SJSA1 (cell line): ENCODE measurements at places on chromosomes 16 and 17. TPM values are rescaled to one million over a fixed set of nuclear protein-coding genes. Genes with fewer than 3 reads are reported as not detected.

DNA sequence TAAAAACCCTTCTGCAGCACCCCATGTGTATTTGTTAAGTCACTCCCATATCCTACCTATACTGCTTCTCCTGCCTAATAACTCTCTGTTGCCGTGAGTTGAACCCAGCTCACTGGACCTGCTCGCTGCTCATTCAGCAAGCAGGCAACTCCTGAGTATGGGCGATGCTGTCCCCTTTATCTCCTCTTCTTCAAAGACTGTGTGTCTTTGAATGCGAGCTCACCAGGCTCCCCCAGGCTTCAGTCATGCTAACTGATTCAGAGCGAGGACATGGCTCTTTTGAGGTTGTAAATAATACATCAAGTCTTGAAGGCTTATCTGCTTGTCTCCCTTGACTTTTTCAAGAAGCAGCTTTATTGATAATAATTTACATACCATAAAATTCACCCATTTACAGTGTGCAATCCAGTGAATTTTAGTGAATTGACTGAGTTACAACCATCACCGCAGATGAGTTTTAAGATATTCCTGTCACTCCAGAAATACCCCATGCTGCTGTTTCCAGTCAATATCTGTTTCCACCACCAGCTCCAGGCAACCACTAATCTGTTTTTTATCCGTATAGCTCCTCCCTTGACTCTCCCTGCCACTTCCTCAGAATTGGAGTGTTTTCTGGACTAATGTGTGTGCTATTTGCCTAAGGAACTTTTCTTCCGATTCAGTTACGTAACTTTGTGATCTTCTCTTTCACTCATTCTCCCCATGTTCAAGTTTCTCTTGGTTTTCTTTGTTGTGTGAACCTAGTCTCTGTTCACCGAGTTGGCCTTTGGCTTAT, 132.2 kb downstream of the SPECC1 start:
- H3K4me3 ChIP-seq, result no peak overlapping the region
- H3K36me3 ChIP-seq, result no peaks in the 10 kb centered on the region
- H3K4me1 ChIP-seq, result no peaks in the 10 kb centered on the region
- no peak for DNase-seq
- H3K27ac ChIP-seq, result no peak overlapping the region

DNA sequence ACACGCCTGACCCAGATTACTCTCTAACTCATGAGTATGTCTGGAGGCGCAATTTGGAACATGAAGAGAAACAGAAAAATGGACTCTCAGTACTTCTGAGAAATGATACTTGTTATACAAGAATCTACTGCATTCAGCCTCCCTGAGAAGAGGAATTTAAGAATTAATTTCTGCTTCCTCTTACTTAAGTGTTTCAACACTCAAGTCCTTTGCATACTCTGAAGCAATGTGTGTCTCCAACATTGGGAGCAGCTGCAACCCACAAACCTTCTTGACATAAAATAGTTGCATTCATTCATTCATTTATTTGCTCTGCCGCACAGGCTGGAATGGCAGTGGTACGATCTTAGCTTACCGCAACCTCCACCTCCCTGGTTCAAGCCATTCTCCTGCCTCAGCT, 199.8 kb downstream of the NPIPA7 start:
- no peaks in the 10 kb centered on the region for H3K4me1 ChIP-seq
- H3K27ac ChIP-seq, result no peak overlapping the region
- no peaks in the 10 kb centered on the region for H3K27me3 ChIP-seq
- H3K36me3 ChIP-seq, result no peaks in the 10 kb centered on the region

DNA sequence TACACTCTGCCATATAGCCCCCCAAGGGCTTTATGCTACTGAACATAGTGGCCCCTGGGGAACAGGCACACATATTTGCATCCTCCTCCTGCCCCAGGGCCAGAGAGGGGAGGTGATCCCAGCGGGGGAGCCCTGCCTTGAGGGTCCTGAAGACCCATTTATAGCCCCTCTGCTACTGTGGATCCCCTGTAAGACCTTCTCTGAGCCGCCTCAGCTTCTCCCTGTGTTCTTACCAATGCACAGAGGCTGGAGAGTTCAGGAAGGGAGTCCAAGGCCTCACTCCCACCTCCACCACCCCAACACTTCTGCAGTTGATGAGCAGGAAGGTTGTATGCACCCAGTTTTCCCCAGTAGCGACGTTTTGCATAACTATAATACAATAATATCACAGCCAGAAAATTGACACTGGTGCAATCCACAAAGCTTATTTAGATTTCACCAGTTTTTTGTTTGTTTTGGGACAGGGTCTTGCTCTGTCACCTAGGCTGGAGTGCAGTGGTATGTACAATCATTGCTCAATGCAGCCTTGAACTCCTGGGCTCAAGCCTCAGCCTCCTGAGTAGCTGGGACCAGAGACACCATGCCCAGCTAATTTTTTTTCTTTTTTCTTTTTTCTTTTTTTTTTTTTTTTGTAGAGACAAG, 1.3 kb upstream of the FAM83G start:
- no peak overlapping the region for H3K27ac ChIP-seq
- H3K4me3 ChIP-seq, result no peak overlapping the region
- H3K36me3 ChIP-seq, result peaks cover 18% of the 10 kb centered on the region
- H3K27me3 ChIP-seq, result no peaks in the 10 kb centered on the region

- no peaks in the 10 kb centered on the region for H3K27me3 ChIP-seq
- peaks cover 47% of the 10 kb centered on the region for H3K36me3 ChIP-seq
- peaks cover 23% of the 10 kb centered on the region for H3K4me1 ChIP-seq
- no peak overlapping the region for H3K27ac ChIP-seq
Observed at GRCh38 chr17:4232168-4232813, 31.5 kb downstream of the ANKFY1 start.

GRCh38 chr16:8720967-8721308, 46.5 kb downstream of the ABAT start:
- H3K27ac ChIP-seq, result no peak overlapping the region
- H3K36me3 ChIP-seq, result no peaks in the 10 kb centered on the region

GRCh38 chr17:82603981-82604448, 44.2 kb downstream of the WDR45B start:
- H3K4me3 ChIP-seq, result no peak overlapping the region
- DNase-seq, result no peak
- peaks cover 6% of the 10 kb centered on the region for H3K4me1 ChIP-seq

- no peak overlapping the region for H3K27ac ChIP-seq
- no peaks in the 10 kb centered on the region for H3K27me3 ChIP-seq
- DNase-seq, result no peak
- no peak overlapping the region for H3K4me3 ChIP-seq
Observed at GRCh38 chr17:63249256-63250004, 196.7 kb downstream of the CYB561 start.

The PHB1 gene
- 275 and 280 TPM in 2 replicates for total RNA-seq

The SLC52A1 gene
- total RNA-seq, result not detected in 2 replicates

- no peak for DNase-seq
- H3K27me3 ChIP-seq, result no peaks in the 10 kb centered on the region
- no peak overlapping the region for H3K27ac ChIP-seq
- no peak overlapping the region for H3K4me3 ChIP-seq
- H3K4me1 ChIP-seq, result no peaks in the 10 kb centered on the region
Observed at GRCh38 chr16:64545768-64546167, 576.1 kb downstream of the CDH11 start.

DNA sequence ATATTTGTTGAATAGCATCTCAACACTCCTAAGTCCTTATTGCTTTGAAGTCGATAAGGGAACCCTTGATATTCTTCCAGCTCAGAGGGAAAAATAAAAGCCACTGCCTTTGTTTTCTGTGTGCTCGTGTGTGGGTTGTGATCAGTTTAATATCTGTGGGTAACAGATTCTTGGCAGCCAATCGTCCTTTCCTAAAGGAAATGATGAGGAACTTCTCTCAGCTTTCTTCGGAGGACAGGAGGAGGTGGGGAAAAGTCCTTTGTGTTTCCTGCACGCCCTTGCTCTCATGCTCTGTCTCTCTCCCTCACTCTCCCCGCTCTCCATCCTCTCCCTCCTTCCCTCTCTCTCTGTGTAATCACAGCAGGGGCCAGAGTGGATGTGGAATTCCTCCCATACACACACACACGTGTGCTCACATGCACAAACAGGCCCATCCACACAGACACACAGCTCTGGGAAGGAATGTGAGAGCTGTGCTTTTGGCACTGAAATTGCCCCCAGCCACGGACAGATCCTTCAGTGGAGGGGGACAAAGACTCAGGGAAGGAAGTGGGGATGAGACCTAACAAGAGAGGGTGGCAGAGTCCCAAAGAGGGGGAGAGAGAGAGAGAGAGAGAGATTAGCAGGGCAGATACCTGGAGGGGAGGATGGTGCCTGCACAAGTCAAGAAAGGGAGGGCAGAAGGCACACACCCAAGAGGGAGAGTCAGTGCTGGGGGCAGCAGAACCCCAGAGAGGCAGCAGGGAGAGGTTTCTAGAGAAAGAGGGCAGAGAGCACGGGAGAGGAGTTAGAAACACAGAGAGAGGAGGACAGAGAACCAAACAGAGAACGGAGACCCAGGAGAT, 83.5 kb upstream of the PLCG2 start:
- peaks cover 64% of the 10 kb centered on the region for H3K4me1 ChIP-seq

The CLEC3A gene
- not detected in 2 replicates for total RNA-seq

DNA sequence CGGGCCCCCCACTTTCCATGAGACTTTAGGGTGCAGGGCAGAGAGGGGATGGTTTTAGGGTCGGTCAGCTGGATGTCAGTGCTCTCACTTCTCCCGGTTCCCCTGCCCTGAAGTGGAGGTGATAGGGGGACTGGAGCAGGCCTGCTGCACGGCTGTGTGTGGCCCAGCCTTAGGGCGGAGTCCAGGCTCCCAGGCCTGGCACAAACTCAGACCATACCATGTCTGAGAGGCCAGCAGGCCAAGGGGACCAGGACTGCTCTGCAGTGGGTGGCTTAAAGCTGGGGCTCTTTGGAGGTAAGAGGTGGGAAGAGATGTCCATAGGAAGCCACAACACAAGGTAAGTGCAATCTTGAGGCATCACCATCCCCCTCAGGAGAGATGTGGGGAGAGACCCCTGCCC, 8.3 kb downstream of the TFAP4 start:
- H3K4me1 ChIP-seq, result peaks cover 21% of the 10 kb centered on the region
- H3K4me3 ChIP-seq, result no peak overlapping the region
- H3K27me3 ChIP-seq, result no peaks in the 10 kb centered on the region
- peaks cover 13% of the 10 kb centered on the region for H3K36me3 ChIP-seq

The KIF2B gene
- total RNA-seq, result not detected in 2 replicates

DNA sequence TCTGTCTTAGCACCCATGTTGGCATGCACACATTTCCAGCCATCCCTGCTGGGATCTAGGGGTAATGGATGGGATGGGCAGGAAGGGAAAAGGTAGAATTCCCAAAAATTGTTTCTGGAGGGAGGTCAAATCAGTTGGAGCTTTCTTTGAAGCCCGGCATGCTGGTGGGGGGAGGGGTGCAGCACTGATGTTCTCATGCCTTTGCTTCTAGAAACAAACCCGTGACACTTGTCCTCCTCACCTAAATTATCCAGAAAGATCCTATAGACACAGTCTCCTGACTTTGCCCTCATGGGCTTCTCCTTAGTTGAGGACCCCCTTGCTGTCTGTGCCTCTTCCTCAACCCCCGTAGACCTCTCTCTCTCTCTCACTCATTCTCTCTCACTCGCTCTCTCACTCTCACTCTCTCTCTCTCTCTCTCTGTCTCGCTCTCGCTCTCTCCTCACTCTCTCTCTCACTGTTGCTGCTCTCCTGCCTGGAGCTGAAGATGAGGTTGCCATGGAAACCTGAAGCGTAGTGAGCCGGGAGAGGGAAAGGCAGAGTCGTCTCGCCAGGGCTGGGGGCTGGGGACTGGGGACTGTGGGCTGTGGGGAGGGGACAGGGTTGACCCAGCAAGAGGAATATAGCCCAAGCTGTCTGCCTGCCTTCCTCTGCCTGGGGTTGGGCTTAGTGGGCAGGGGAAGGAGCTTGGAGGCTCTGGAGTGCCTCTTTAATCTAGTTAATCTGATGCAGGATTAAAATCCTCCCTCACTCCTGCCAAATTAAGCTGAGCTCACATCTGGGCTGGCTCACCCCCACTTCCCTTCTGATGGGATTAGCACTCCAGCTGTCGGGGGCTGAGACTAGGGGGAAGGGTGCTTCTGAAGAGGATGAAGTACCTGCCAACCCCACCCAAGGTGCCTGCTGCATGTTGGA, 16.1 kb downstream of the LASP1 start:
- DNase-seq, result no peak
- H3K27ac ChIP-seq, result no peak overlapping the region
- no peak overlapping the region for H3K4me3 ChIP-seq
- H3K4me1 ChIP-seq, result peaks cover 33% of the 10 kb centered on the region
- H3K27me3 ChIP-seq, result no peaks in the 10 kb centered on the region

The NGFR gene
- 0.11 and 2.3 TPM in 2 replicates for total RNA-seq

The HS3ST3B1 gene
- total RNA-seq, result 14.1 and 17.0 TPM in 2 replicates

- H3K36me3 ChIP-seq, result no peaks in the 10 kb centered on the region
- no peak overlapping the region for H3K27ac ChIP-seq
- H3K4me1 ChIP-seq, result no peaks in the 10 kb centered on the region
- no peak overlapping the region for H3K4me3 ChIP-seq
Observed at GRCh38 chr16:49672753-49673152, 183.2 kb downstream of the ZNF423 start.
